Right ventricle myocardium inferior (tissue), 1 donor: ENCODE measurements at places on chromosomes 6 and 20. TPM values are rescaled to one million over a fixed set of nuclear protein-coding genes. Genes with fewer than 3 reads are reported as not detected.
A peak's percentile ranks its signal among the peaks of the same experiment; 100 is the strongest.

DNA sequence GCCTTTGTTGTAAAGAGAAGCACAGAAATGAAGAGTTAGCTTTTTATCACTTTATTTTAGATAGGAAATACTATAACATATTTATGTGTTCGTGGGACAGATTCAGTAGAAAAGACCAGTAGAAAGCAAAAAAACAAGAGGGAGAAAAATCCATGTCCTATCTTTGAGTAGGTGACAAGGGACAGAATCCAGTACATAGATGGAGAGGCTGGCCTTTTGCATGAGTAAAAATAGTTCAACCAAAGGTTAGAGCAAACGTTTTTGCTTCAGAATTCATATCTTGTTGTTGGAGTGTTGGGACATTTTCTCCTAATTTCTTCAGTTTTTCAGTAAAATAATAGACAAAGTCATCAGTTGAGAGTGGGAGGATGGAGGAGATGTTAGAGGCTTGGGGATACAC, 19.6 kb upstream of the FAM83B start:
- no peak for DNase-seq

DNA sequence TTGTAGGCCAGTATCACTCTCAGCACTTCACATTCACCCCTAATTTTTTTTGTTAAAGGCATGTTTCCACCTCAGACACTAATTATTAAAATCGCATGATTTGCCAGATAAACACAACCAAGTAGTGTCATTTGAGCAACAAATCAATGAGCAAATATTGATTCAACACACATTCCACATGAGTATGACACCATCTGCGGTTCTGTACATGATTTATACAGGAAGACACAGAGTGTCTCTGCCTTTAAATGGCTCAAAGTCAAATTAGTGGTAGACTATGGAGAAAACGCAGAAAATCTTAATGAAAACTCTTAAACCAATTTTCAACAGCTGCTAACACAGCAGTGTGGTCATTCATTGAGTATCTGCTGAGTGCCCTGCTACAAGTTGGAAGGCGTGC, 300.2 kb downstream of the SOX4 start:
- DNase-seq, result no peak

GRCh38 chr20:44033873-44034272, 119.2 kb downstream of the TOX2 start:
- DNase-seq, result no peak

- DNase-seq, result peak; percentile 59
These were observed 206.3 kb downstream of the PREX1 start for GRCh38 chr20:48621376-48622078.

GRCh38 chr20:22513574-22513973, 70.8 kb downstream of the FOXA2 start:
- no peak for DNase-seq

Gene INSM1
- not detected for total RNA-seq
